ENCODE measurements at places on chromosomes 1 and 21. TPM values are rescaled to one million over a fixed set of nuclear protein-coding genes. Genes with fewer than 3 reads are reported as not detected.

GRCh38 chr1:50720457-50721053 is 239.5 kb downstream of the FAF1 start:
- DNase-seq, result no peak

GRCh38 chr1:227343727-227344551 is 25.6 kb upstream of the CDC42BPA start:
- no peak for DNase-seq

DNA sequence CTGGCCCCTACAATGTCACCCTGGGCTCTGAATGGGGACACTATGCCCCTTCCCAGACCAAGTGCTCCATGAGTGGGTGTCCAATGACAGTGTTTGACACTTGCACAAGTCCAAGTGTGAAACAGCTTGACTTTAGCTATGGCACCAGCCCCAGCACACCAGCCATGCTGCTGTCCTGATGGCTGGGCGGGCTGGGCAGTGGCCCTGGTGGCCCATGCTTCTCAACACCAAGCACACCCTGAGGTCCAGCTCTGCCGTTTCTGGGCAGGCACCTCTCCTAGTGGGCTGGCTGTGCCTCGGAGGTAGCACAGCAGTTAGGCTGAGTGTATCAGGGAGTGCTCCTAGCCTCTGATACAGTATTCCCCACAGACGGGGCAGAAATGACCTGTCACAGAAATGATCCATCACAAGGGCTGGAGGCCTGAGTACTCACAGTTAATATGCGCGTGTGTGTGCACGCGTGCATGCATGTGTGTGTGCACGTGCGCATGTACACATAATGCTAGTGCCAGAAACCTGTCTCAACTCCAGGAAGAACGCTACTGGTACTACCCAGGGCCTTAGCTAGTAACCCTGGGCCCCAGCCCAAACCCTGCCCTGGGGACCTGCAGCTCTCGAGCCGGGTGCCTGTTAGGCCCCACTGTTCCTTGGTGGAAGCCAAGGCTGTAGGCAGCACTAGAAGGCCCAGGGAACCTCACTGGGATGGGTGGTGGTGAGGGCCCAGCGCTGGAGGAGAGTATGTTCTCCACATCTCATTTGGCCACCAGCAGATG is 134.0 kb downstream of the DMRTB1 start:
- DNase-seq, result no peak

DNA sequence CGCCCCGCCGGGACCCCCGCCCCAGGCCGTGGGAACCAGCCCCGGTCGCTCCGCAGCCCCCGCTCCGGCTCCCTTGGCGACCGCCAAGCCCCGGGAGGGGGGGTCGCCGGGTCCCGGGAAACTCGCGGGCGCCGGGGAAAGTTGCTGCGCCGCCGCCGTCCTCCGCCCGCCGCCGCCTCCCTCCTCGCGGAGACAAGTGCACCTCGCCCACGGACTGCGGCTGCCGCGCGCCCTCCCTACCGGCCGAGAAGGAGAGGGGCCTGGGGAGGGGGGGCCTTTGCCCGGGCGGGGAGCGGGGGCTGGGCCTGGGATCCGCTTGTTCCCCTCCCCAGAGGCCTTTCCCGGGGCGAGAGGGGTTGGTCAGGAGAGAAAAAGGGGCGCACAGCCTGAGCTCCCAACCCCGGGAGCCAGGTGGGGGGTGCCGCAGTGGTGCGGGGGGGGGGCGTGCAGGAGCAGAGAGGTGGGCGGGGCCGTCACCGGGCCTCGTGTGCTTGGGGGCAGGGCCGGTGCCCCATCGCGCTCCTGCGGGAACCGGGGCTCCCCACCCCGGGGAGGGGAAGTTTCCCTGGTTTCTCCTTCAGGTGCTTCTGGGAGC is 592 bp downstream of the AGRN start:
- no peak for DNase-seq

DNA sequence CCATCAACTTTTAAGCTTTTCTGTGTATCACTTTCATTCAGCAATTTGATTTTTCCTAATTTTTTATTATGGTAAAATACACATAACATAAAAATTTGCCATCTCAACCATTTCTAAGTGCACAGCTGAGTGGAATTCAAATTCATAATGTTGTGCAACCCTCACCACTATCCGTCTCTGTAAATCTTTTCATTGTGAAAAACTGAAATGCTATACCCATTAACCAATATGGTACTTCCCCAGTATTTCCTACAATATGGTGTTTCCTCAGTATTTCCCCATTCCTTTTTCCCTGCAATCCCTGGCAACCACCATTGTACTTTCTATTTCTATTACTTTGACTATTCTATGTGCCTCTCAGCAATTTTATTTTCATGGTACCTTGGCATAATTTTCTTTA is 6.8 kb downstream of the STPG1 start:
- DNase-seq, result no peak

DNA sequence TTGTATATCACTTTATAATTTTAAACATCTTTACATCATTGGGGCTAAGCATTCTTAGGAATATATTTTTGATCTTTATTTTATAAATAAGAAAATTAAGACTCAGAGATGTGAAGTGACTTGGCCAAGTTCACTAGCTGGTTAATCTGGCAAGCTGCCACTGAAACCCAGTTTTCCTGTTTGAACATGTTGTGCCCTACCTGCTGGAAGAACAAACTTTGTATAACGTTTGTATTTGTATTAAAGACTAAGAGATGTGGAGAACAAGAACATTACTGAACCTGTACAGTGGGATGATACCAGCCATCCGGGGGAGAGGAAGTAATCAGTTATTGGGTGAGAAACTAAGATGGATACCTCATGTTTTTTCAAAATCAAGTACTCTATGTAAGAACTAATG is 77.2 kb upstream of the SIPA1L2 start:
- DNase-seq, result no peak

DNA sequence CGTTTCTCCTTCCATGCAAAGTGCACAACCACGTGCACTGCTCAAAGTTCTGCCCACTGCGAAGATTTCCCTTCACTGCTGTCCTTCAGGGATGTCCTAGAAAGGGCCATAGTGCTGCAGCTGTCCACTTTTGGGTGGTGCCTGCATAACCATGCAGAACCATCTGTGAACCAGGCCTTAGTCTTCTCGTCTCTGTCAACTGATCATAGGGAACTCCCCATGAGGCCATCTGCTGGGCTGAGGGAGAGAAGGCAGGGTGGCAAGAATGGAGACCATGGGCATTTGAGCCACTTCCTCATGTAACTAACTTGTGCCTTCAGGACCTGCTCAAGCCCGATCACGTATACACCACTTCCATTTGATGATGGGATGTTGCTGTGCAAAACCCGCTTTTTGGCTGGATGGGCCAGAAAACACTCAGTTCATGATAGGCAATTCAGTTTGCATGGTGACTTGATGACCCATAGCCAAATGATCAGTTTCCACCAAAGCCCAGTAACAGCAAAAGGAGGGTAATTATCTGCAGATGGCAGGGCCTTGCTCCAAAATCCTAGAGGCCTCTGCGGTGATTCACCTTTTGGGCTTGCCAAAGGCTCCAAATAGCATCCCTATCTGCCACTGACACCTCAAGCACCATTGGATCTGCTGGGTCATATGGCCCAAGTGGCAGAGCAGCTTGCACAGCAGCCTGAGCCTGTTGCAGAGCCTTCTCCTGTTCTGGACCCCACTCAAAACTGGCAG is 9.5 kb downstream of the ST6GALNAC5 start:
- no peak for DNase-seq

DNA sequence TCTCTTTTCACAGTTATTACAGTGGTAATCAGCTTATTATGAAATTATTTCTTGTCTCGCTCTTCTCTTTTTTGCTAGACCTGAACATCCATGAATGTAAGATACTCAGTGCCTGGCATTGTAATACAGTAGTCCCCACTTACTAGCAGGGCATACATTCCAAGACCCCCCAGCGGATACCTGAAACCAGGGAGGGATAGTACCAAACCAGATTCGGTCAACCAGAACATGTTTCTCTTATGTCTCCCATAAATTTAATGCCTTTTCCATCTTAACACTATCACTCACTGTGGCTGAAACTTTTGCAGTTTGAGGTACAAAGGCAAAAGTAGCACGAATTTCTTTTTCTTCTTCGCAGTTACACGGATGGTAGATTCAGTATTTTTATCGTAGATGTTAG is 24.6 kb upstream of the B3GALT2 start:
- no peak for DNase-seq

DNA sequence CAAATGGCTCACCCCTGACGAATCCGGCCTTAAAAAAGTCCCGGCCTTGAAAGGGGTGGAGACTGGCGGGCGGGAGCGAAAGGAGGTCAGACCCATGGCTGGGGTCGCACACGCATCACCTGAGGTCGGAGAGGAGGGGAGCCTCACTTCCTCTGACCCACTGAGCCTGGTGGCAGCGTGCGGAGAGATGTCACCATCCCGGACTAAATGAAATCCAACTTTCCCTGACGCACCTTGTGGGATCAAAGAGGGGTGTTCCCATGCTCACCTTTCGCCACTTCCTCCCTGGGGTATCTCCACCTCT is 709 bp upstream of the SLC41A1 start:
- no peak for DNase-seq

GRCh38 chr1:101567582-101568189 is 330.9 kb downstream of the S1PR1 start:
- DNase-seq, result no peak

- no peak for DNase-seq
These were observed 14.1 kb upstream of the DPT start for GRCh38 chr1:168742994-168743650.

- no peak for DNase-seq
These were observed 42.7 kb upstream of the SLC30A1 start for GRCh38 chr1:211621447-211622198.

DNA sequence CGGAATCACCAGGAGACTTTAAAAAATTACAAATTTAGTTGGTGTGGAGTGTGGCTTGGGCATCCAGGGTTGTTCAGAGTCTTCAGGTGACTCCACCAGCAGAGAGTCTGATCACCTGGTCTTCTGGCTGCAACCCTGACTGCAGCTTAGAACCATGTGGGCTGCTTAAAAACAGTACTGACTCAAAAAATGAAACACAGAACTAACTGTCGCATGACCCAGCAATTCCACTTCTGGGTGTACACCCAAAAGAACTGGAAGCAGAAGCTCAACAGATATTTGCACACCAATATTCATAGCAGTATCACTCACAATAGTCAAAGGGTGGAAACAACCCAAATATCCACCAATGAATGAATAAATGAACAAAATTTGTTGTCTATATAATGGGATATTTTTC is 17.3 kb downstream of the TLR5 start:
- DNase-seq, result no peak

- DNase-seq, result no peak
These were observed 18.3 kb upstream of the KCNE1 start for GRCh38 chr21:34530261-34530660.

DNA sequence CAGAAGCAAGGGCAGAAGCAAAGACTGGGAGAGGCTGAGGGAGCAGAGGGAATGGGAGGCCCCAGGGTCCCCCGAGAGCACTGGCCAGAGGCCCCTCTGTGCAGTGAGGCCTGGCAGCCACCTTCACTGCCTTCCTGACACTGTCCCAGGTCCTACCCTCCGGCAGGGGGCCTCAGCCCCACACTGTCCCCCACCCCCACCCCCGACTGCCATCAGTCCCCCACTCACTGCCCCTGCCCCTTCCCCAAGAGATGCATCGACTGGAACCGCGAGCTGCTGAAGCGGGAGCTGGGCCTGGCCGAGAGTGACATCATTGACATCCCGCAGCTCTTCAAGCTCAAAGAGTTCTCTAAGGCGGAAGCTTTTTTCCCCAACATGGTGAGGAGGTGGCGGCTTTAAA is 13.0 kb upstream of the PADI6 start:
- DNase-seq, result no peak

GRCh38 chr1:203440771-203441170 is 34.8 kb upstream of the PRELP start:
- peak; percentile 33 for DNase-seq

DNA sequence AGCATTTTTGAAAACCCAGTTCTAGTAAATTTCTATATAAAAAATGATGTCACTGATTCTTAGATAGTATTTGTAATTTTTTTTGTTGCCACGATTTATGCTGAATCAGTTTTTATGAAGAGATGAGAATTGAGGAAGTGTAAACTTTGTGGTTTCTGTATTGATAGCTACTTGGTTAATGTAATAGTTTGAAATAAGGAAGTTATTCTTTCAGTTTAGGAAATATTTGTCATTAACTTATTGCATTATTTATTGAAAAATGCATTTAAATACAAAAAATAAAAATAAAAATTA is 97.8 kb downstream of the ZFYVE9 start:
- no peak for DNase-seq

DNA sequence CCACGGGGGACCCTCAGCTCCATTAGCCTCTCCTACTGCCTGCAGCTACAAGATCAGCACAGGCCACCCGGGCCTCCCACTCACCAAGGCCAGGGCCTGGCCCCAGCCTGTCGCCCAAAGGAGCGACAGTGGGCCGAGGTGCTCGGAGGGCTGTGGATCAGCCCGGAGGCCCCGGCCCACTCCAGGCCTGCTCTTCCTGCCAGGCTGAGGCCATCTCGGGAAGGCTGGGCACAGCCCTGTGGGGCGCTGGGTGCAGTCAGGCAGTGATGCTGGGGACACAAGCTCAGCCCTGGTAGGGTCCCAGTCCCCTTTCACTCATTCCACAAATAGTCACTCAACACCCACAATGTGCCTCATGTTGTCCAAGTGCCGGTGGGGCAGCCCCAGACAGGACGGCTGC is 58.8 kb downstream of the CASZ1 start:
- DNase-seq, result no peak

- no peak for DNase-seq
These were observed 9.2 kb downstream of the SFT2D2 start for GRCh38 chr1:168234846-168235547.

DNA sequence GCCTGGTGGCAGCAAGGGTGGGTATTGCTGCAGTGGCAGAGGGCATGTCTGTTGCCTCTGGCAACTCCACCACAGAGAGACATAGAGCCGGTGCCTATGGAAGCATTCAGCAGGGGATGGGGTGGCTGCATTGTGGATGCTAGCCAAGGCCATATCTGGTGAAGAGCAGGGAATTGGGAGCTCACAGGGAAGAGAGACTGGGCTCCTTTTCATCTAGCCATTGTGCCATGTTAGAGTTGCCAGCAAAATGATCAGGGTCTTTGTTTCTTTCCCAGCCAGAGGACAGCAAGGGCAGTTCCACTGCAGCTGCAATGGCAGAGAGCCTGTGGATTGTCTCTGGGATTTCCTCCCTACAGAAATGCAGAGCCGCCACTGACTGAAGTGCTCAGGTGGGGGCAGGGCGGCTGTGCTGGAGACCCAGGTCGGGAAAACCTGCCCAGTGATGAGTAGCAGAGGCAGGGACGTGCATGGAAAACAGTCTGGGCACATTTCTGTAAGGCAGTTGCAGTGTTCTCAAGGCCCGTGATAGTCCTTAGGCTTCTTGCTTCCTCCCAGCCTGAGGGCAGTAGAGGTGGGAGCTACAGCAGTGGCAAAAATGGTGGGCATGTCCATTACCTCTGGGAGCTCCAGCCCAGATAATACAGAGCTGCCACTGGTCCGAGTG is 40.2 kb upstream of the CYP4X1 start:
- DNase-seq, result peak; percentile 60

CR1 gene
- polyA plus RNA-seq, result 0.23 TPM

TFF3 gene
- polyA plus RNA-seq, result 2.0 TPM

ICOSLG gene
- 3.2 TPM for polyA plus RNA-seq

FALEC gene
- 1.6 TPM for polyA plus RNA-seq

CFAP107 gene
- polyA plus RNA-seq, result 7.5 TPM

HS2ST1 gene
- 27.2 TPM for polyA plus RNA-seq

NT5C1A gene
- polyA plus RNA-seq, result 1.5 TPM

MYOG gene
- 0.69 TPM for polyA plus RNA-seq

ARHGAP29 gene
- 15.3 TPM for polyA plus RNA-seq

MSH4 gene
- polyA plus RNA-seq, result 0.49 TPM

MYOC gene
- polyA plus RNA-seq, result 1.2 TPM

PDE9A gene
- 40.9 TPM for polyA plus RNA-seq

PRAMEF10 gene
- polyA plus RNA-seq, result not detected

SAMD11 gene
- 28.3 TPM for polyA plus RNA-seq
